ENCODE measurements at places on chromosomes 5 and 9. TPM values are rescaled to one million over a fixed set of nuclear protein-coding genes. Genes with fewer than 3 reads are reported as not detected.

The ANXA1 gene
- total RNA-seq: 72.0 TPM

The SAPCD2 gene
- total RNA-seq: 18.4 TPM

The IGFBPL1 gene
- total RNA-seq: 13.7 TPM

The JAKMIP2 gene
- total RNA-seq: not detected

The ISL1 gene
- total RNA-seq: 0.36 TPM

The GRM6 gene
- total RNA-seq: not detected

The PCDHGA1 gene
- total RNA-seq: 0.92 TPM

The EHMT1 gene
- 63.9 TPM for total RNA-seq

The SH3RF2 gene
- total RNA-seq: 23.1 TPM

The CCDC152 gene
- total RNA-seq: not detected

The PCDHA12 gene
- 10.0 TPM for total RNA-seq

The CD14 gene
- total RNA-seq: 2.5 TPM
